Foreskin melanocyte (primary cell): ENCODE measurements at places on chromosomes 3 and 15.

GRCh38 chr15:60720493-60721256 is 241.7 kb upstream of the ICE2 start:
- DNase-seq, result no peak

DNA sequence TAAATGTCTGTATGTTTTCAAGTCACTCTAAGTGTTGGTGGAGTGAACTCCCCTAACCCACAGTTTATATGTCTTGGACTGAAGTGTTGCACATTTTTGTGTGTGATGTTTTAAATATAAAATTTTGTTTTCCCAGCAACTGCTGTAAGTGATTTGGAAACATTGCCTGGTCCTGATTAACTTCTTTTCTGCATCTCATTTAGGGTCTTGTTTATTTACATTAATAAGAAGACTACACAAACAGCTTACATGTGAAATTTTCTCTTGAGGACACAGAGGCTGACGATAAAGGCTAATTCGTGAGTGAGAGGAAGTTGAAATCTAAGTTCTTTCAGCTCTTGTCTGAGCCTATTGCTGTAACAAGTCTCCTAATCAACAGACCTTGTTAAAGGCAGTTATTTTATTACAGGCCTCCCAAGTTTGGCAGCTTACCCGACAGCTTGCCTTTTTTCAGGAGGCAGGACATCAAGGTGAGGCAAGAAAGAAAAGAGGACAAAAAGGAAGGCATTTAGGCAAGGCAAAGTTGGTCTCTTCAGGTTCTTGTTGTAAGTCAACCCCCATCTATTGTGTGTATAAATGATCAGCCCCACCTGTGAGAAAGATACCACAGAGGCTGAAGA is 177.7 kb upstream of the NR2E3 start:
- no peak for DNase-seq

GRCh38 chr15:39009740-39010139 is 445.1 kb upstream of the RASGRP1 start:
- no peak for DNase-seq

- no peak for DNase-seq
Measured at GRCh38 chr15:101025501-101025885, 106.3 kb downstream of the LRRK1 start.

GRCh38 chr3:68025189-68025588 is 370.8 kb upstream of the SUCLG2 start:
- DNase-seq, result no peak

DNA sequence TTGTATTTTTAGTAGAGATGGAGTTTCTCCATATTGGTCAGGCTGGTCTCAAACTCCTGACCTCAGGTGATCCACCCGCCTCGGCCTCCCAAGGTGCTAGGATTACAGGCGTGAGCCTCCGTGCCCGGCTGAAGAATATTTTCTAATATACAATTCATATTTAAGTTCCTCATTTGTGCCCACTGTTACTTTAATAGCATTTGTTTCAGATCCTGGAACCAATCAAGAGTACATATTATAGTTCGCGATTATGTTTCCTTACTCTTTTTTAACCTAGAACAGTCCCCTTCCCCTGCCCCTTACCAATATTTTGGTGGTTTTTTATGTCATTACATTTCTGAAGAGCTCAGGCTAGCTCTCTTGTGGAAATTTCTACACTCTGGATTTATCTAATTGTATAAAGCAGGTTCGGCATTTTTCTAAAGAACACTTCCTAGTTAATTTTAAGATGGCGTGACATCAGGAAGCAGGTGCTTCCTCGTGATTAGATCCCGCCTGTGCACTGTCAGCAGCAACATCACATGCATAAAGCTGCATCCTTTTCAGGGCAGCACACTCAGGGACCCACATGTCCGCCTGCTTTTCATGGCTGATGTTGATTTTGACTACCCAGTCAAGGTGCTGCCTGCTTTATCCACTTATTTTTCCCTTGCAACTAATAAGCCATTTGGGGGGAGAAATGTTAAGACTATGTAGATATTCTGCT is 88.7 kb upstream of the EPHB3 start:
- no peak for DNase-seq

GRCh38 chr3:55828712-55829111 is 341.6 kb upstream of the WNT5A start:
- no peak for DNase-seq

DNA sequence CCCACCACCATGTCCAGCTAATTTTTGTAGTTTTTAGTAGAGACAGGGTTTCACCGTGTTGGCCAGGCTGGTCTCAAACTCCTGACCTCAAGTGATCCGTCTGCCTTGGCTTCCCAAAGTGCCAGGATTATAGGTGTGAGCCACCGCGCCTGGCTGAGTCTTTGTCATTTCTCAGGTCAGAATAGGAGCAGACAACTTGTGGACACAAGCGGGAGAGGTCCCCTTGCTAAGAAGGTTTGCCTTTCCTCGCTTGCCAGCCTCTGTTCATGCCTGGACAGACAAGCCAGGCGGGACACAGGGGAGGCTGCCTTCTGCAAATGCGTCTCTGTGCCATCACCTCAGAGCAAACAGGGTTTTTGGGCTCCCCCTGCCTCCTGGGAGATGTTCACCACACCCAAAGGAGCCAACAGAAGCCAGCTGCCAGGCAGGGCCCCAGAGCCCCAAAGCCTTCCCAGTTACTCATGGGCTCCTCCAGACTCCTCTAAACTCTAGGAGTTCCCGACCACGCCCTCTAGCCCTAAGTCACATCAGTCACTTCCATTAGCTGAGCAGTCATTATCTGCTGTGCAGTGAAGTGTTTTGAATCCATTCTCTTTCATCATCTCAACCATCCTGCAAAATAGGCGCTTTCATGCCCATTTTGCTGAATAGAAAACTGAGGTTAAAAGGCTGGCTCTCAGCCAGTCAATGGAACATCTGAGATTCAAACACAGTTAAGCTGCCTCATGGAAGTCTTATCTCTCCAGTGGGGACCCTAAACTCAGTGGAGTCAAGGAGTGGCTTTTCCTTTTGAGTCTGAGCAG is 245.0 kb downstream of the UACA start:
- no peak for DNase-seq

DNA sequence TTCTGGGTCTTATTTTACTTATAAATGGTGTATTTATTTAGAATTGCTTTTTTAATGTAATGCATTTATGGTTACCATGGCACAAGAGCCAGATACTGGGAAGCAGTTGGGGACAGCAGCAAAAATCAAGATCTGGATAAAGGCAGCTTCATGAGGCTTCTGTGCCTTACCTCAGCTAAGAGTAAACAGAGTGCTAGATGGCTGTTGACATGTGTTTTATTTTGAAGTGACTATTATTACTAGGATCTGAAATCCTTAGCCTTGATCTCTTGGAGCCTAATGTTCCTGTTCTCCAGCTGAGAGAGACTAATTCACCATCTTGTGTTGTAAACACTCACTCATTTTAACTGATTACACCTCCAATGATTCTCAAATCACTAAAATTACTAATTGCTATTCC is 317.8 kb downstream of the LPP start:
- DNase-seq, result no peak

- DNase-seq, result no peak
Measured at GRCh38 chr3:168782193-168782592, 686.5 kb upstream of the GOLIM4 start.

DNA sequence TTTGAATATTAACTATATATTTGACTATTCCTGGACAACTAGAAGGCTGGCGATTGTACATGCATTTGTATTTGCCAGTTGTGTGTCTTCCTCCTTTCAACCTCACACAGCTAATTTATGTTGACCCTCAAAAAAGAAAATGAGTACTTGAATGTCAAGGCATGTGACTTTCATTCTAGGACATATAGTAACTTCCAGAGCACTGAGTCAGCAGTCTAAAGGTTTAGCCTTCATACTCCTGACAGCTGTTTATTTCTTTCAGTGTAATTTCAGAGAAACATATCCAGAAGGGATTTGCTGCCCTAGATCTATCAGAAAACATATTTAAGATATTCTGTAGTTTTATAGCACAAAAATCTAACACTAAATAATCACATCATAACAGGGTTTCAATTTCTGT is 74.6 kb upstream of the GOLGA8J start:
- DNase-seq, result no peak

DNA sequence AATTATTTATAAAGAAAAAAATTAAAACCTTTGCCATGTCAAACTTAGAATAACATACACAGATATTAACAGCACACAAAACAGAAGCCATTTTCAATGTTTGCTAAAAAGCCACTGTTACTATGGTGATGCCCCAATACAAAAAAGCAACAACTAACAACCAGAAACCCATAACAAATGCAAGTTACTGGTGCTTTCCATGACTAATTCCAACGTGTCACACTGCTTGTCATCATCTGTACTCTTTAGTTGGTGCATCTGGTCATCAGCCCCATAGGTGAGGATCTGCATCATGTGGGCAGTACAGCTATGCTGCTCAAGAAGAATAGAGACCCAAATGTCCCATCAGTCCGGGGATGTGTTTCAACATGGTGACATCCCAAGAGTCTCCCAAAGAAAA is 52.8 kb downstream of the ATP8B4 start:
- peak; percentile 24 for DNase-seq

DNA sequence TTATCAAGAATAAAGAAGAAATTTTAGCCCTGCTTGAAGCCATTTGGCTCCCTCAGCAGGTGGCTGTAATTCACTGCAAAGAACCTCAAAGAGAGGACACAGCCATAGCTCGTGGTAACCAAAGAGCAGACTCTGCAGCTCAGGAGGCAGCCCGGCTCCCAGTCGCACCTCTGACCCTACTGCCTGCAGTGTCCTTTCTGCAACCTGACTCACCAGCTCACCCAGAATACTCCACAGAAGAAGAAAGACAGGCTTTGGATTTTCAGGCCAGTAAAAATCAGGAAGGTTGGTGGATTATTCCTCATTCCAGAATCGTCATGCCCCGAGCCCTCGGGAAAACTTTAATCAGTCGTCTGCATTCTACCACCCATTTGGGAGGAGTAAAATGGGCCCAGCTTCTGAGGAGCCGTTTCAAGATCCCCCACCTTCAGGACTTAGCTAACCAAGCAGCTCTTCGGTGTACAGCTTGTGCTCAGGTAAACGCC is 38.6 kb downstream of the ZBTB11 start:
- no peak for DNase-seq

GRCh38 chr3:55651011-55651410 is 163.9 kb upstream of the WNT5A start:
- peak; percentile 73 for DNase-seq

DNA sequence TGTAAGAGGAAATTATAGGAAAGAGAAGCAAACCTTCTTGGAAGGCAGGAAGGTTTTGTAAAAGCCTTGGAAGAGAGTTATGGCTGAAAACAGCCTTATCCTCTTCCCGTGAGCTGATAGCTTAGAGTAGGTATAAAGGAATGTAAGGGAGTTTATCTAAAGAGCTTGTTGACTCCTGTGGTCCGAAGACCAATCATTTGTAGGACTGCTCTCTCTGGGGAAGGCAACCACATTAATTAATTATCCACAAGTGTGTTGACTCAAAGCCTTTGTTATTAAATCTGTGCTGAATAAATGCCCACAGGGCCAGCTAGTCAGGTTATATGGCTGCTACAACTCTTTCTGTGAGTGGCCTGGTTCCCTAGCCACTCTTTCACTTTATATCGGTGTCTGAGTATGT is 452.1 kb upstream of the RASGRP1 start:
- DNase-seq, result no peak

- DNase-seq, result no peak
Measured at GRCh38 chr3:113615976-113616375, 80.5 kb downstream of the USF3 start.

GRCh38 chr15:90349072-90349471 is 3.0 kb upstream of the ZNF774 start:
- DNase-seq, result no peak

DNA sequence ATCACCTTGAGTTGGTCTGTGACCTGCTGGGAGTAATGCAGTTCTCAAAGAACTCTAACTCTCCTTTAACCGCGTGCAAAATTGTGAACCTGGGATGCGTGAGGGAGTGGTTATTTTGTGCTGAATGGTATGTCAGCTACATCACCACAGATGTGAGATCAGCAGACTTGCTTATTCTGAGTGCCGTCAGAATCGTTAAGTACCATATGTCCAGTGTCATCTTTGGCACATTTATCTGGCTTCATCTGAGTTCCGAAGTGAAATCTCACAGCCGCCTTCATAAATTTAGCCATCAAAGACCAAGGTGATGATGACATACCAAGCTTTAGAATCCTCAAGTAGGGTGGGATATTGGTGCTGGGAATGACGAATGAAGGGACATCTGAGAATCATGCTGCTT is 347.2 kb upstream of the TPRG1 start:
- no peak for DNase-seq

- DNase-seq, result no peak
Measured at GRCh38 chr3:53747559-53747958, 98.7 kb downstream of the CHDH start.

DNA sequence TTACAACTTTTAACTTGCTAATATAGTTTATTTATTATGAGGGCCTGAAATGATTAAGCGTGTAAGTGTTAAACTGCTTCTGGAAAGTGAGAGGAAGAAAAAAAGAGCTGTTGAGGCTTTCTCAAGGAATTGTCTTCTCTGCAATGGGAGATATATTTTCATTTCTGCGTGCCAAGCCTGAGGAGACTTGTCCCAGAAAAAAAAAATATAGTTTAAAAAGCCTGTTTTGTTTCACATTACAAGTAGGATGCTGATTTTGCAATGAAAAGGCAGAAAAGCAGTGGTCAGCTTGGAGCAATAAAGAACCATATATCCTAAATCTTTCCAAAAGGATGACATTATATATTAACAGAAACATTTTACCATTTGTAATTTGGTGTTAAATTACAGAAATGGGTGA is 115.5 kb downstream of the GMNC start:
- DNase-seq, result no peak

DNA sequence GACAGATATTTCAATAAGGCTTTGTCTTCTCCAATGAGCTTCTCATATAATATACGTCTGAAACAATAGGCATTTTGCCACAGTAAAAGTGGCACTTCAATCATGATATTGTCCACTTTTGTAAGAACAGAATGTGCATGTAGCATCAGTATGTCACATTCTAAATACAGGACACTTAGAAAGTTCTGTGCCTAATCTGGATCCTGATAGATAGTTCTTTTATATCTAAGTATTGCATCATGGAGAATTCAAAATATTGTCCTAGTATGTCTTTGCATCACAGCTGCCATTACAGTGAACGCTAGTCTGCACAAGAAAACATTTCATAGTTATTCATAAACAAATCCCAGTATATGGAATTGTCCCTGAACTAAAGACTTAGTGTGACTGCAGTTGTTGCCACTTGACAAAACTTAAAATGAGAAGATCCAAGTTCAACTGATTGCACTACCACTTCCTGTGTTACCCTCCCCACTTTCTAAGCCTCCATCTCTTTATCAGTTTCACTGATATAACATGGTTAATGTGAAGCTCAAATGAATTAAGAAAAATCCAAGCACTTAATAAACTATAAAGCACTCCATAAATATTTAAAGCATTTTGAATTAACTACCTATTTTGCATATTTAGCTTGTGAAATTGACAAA is 19.6 kb downstream of the LRRFIP2 start:
- DNase-seq, result no peak

- no peak for DNase-seq
Measured at GRCh38 chr3:194761384-194761783, 75.7 kb downstream of the FAM43A start.

- DNase-seq, result no peak
Measured at GRCh38 chr15:85444122-85444745, 63.8 kb downstream of the AKAP13 start.

GRCh38 chr3:35744419-35744818 is 105.1 kb downstream of the ARPP21 start:
- no peak for DNase-seq

GRCh38 chr3:193744822-193745684 is 152.0 kb downstream of the OPA1 start:
- no peak for DNase-seq
